ENCODE measurements at places on chromosomes 2 and 18.

GRCh38 chr2:20307311-20307710 is 43.3 kb downstream of the PUM2 start:
- no peak for DNase-seq

DNA sequence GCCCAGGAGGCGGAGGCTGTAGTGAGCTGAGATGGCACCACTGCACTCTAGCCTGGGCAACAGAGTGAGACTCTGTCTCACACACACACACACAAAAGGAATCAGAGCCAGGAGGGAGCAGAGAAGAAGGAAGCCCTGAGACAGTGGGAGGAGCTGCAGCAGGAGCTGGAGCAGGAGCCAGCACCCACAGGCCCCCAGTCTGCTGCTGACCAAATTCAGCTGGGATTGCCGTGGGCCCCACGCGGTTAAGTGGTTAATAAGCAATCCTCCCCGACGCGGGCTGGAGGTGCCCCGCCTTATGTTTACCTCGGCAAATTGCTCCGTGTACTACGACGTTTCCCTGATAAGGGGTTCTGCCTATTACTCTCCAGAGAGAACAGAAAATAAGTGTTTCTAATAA is 265.3 kb downstream of the TWIST2 start:
- DNase-seq: no peak

- no peak for DNase-seq
These were observed 834.5 kb upstream of the ID2 start for GRCh38 chr2:7847321-7847720.

DNA sequence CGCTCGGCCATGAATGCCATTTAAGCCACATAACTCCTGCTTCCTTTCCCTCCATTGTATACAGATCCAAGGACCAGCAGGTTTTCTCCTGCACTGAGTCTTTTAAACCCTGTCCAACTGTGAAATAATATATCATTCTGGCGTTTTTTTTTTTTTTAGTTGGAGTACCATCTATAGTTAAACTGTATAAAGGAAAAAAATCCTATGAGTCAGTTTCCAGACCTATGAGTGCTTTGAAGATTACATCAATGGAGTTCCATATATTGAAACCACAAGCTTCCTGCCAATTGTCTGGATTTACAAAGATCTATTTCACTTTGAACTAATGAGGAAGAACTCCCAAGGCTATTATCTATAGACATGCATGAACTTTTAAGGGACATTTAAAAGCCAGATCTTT is 2.4 kb upstream of the MALT1 start:
- DNase-seq: no peak

GRCh38 chr2:19774805-19775176 is 127.0 kb downstream of the TTC32 start:
- DNase-seq: no peak

GRCh38 chr2:237529452-237530402 is 36.6 kb upstream of the PRLH start:
- peak; percentile 72 for DNase-seq

DNA sequence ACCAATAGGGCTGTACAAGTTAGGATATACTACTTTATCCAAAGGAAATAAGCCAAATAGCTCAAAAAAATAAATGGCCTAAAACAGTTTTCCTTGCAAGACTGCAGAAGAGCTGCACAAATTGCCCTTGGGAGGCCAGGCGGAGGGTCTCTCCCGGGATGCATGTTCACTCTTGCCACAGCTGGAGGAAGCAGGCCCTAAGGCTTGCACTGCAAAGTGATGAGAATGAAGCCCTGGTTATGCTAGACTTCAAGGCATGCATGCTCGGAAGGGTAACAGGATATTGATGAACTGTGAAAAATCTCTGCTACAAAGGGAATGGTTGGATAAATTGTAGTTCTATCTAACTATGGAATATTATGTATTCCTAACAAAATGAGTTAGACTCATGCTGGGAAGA is 27.5 kb upstream of the LDLRAD4 start:
- DNase-seq: no peak

DNA sequence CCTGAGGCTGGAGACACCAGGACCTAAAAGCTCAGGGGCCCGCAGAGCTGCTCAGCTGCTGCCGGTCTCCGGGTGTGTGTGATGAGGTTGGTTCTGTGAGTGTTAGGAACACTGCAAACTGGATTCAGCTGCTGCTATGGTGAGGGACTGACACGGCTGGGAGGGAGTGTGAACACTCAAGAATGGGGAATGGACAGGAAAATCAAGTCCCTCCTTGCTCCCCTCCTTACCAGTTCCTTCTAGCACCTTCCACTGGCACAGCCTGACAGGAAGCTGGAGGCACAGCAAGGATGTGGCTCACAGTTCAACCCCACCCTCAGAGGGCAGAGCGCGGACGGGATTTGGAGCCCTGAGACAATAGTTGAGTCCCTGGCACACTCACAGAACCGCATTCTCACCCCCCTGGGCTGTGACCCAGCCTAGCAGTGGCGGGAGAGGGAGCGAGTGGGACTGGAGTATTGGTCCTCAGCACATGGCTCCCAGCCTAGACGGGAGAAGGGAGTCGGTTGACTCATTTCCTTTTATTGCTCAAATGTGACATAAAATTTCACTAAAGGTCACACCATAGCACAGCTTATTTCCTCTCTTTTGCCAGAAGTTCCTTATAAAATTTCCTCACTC is 42.5 kb downstream of the LRRC30 start:
- no peak for DNase-seq

- no peak for DNase-seq
These were observed 357.6 kb downstream of the RAD51AP2 start for GRCh38 chr2:17160594-17160993.

GRCh38 chr2:199055336-199055735 is 402.4 kb downstream of the SATB2 start:
- no peak for DNase-seq

DNA sequence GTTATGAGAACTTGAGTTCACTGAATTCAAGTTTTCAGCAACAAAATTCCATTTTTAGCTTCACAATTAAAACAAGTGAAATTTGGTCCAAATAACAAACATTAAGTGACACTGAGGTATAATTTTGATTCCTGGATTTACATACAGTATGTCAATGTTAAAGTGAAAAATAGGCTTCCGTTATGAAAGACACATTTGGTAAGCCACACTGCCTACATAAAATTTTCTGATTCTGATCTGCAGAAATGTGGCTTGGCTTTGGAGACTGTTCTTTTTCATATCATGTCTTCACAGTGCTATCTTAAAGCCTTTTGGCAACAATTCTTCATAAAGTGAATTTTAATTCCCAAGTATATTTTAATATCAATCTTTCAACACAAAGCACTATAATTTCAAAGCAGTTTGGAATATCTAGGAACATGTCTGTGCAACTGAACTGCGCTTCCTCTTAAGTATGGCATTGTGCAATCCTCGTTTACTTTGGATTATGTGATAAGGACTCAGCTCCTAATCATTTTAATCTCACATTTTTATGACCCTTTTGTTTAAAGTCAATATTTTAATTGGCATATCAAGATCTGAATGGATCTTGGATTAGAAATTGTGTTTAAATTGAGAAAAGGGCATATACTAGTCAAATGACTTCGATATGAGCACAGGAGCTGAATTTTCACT is 60.0 kb downstream of the RBMS1 start:
- DNase-seq: no peak

GRCh38 chr2:226020956-226021355 is 621.4 kb downstream of the NYAP2 start:
- no peak for DNase-seq

GRCh38 chr2:26324903-26325302 is 21.0 kb upstream of the SELENOI start:
- no peak for DNase-seq

DNA sequence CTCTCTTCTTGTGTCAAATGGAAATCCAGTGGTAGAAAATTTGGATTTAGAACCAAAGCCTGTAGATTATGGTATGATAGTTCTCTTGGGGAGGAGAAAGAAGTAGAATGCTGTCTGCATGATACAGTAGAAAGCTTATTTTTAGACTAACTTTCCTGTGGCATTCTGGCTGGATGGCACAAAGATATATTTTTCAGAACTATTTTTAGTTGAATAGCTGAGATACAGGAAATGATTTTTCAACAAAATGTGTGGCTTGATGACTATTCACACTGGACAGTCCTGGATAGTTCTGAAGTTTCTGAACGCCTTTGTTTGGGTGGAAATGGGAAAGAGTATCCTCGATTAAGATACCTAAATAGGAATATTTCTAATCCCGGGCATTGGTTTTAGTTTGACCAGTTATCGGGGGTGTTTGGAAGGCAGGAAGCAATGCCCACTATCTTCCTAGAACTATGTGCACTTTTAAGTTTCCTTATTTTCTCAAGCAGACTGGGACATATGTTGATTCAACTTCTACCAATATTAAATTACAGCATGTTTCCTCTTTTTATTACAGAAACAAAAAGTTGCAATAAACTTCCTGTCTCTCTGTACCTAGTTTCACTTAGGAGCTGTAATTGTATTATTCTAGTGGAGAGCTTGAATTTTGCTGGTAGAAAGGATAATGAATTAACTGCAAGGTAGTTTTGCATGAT is 32.1 kb downstream of the GDF7 start:
- DNase-seq: no peak

DNA sequence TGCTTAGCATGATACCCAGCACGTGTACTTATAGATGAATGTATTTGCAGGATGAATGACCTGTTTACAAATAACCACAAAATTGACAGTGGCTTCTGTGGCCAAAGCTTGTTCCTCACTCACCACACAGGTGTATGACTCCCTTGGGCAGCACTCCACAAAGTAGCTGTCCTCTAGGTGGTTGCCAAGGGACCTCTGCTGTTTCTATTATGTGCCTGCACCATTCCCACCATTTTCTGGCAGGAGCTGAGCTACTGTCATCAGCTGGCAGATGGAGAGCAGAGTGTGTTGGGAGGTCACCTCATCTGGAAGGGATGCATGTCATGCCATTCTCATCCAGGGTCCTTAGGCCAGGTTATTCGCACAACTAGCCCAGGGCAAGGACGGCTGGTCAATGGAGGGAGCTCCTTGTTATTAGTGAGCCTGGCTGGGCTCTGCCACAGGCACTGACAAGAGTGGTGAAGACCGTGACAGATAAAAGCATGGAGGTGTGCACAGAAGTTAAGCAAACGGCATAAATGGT is 37.1 kb upstream of the TRIB2 start:
- DNase-seq: no peak

GRCh38 chr2:117957616-117958015 is 56.3 kb downstream of the CCDC93 start:
- DNase-seq: no peak

DNA sequence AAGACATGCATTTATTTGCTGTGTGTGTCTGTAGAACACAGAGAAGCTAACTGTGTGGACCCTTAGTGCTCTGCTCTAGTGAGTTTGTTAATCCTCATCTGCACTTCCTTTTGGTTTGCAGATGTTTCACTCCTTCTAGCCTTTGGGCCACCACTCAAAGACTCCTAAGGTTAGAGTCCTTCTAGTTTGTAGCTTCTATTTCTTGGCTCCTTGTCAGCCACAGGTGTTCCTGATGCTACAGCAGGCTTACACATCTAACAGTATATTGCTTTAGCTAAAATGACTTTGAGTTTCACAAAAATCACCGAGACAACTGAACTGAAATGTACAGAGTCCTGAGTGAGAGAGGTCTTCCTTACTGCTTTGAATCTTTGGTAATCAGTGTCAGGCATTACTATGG is 551.4 kb downstream of the NRXN1 start:
- DNase-seq: no peak

GRCh38 chr2:146997488-146997887 is 847.3 kb upstream of the ACVR2A start:
- no peak for DNase-seq

DNA sequence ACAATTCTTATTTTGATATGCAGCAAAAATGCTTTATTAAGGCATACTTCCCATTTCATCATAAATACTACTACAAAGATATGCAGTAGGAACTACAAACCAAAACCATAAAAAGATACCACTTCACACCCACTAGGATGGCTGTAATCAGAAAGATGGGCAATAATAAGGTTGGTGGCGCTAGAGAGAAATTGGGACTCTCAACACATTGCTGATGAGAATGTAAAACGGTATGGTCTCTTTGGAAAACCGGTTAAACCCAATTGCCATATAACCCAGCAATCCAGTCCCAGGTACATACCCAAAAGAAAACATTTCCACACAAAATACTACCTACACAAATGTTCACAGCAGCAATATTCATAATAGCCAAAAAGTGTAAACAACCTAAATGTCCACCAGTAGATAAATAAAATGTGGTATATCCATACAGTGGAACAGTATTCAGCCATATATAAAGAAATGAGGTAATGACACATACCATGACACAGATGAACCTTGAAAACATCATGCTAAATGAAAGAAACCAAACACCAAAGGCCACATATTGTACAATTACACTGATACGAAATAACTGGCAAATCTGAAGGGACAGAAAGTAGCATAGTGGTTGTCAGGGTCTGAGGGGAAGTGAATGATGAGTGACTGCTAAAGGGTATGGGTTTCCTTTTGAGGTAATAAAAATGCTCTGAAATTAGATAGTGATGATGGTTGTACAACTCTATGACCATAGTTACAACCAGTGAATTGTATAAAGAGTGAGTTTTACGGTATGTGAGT is 12.7 kb downstream of the SP3 start:
- no peak for DNase-seq

DNA sequence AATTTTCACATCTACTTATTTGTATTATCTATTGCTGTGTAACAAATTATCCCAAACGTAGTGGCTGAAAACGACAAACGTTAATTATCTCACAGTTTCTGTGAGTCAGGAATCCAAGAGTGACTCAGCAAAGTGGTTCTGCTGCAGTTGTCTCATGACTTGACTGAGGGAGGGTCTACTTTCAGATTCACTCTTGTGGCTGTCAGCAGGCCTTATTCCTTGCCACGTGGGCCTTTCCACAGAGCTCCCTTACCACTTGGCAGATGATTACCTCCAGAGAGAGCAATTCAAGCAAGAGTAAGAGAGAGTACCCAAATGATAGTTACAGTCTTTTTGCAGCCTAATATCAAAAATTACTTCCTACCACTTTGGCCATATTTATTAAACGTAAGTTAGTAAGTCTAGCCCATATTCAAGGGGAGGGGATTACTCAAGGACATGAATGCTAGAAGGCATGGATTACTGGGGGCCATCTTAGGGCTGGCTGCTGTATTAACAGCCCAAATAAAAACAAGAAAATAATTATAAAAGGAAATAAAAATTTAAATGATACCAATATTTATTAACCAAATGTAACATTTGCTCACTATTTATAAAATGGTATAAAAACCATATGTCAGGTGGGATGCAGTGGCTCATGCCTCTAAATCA is 48.7 kb upstream of the NBEAL1 start:
- DNase-seq: peak; percentile 15

DNA sequence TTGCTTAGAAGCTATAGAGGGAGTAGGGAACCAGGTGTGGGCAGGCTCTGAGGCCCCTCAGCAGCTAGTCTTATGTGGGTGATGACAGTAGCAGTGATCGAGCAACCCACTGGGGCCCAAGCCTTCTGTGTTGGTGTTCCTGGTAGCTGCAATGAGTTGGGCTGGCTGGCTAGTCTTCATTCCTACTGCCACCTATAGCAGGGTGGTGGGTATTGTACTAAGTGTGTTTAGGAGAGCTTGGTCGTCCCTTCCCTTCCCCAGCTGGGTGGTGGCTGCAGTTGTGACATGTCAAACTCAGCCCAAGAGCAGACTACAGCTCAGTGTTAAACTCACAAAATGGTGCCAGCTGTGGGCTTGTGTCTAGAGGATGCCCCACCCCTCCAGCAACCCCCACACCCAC is 486.1 kb upstream of the UBE2E3 start:
- no peak for DNase-seq

All from GM12892 (cell line).